ENCODE measurements at places on chromosomes 1 and 21.

- DNase-seq = no peak
Measured at GRCh38 chr1:20538760-20539551, 13.4 kb upstream of the FAM43B start.

DNA sequence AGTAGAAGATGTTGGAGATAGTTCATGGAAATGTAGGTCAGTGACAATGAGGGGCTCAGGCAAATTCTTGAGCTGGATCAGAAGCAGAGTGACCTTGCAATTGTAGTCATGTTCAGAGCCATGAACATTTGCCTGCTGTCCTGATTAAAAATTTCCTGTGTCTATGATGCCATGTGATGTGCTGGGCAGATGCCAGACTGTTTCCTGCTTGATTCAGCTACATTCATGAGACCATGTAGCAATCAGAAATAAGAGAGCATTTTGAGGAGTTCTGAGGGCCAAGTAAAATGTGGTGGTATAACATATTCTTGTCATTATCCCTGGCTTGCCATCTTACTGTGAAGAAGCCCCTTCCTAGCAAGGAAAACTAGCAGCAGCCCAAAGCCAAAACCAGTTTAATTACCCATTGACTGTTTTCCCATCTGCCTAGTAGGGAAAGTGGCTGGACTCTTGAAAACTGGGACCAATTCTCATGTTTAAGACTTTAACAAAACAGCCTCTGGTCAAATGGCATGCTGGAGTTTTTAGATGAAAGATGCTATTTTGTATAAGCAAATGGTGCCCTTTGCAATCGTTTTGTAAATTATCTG lies 118.3 kb downstream of the NOS1AP start:
- DNase-seq = no peak

DNA sequence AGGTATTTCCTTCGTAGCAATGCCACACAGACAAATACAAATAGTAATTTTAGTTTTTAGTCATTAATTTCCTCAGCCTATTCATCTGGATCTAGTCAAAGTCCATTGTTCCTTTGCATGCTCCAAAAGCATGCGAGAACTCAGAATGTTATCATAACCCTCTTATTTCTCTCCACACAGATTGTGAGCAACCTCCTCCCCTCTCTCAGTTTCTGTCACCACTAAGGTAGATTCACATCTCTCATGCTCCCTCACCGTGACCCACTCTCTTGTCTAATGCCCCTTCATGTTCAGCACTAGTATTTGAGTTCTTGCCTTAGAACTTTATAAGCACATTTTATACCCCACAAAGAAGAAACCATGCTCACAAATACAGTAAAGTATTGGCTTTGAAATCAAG lies 582.4 kb downstream of the PLA2G4A start:
- no peak for DNase-seq

DNA sequence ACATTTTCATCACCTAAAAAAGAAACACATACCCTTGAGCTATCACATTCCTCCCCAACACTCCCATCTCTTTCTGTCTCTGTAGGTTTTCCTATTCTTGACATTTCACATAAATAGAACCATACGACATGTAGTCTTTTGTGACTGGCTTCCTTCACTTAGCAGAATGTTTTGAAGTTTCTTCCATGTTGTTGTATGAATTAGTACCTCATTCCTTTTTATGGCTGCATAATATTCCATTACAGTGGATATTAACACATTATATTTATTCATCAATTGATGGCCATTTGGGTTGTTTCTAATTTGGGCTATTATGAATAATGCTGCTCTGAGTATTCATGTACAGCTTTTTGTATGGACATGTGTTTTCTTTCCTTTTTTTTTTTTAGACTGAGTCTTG lies 11.8 kb downstream of the WDTC1 start:
- no peak for DNase-seq

- DNase-seq = no peak
Measured at GRCh38 chr1:228894442-228894989, 159.2 kb downstream of the RHOU start.

- no peak for DNase-seq
Measured at GRCh38 chr21:44415073-44416025, 40.0 kb upstream of the LRRC3 start.

DNA sequence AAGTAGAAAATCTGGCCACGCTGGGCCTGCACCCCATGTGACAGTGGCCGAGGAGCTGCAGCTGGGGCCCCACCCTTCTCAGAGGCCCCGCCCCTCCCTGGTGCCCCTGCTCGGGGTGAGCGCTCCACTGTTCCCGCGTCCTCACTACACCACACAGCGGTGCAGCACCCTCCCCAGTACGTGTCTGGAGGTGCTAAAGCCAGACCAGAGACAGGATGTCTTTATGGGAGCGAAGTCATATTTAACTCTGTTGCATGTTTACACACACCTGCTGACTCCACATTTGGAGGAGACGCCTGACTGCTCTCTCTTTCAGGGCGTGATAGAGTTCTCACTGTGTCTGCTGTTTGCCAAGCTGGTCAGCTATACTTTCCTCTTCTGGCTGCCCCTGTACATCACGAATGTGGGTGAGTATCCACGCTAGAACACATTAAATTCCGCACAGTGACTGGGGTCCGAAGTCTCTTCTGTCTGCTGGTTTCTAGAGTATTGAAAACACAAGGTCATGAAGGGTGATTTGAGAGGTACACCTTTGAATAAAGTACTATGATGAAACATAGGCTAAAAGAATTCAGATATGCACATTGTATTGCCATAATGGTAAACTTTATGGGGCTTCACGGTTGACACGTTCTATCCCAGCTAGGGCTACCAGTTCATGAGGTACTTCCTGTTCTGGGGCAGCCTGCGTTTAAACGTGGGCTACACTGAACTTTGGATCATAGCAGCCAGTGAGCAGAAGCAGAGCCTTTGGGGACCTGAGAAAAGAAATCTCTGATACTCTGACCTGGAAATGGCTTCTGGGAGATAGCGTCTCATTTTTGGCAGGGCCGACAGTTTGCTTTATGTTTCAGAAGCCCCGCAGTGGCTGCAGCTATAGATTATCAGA lies 48.4 kb downstream of the SLC37A1 start:
- no peak for DNase-seq

GRCh38 chr1:184709418-184709817 lies 45.2 kb downstream of the EDEM3 start:
- no peak for DNase-seq

GRCh38 chr1:163834778-163835177 lies 513.0 kb downstream of the NUF2 start:
- no peak for DNase-seq

DNA sequence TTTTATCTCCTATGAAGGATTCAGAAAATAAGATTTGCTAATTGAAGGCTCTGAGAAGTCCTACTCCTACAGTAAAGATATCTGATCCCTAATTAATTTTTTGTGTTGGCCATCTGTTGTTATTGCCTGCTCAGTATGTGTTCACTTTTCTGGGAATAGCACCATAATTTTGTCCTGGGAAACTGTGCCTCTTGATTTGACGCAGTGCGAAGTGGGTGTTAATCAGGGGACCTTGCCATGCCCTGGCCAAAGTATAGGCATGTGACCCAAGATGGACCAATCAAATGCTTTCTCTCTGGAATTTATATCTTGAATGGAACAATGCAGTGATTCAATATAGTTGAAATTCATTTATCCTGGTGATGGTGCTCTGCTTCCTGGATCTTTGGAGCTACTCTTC lies 30.4 kb upstream of the GNG12 start:
- no peak for DNase-seq

GRCh38 chr1:17190010-17190995 lies 14.6 kb upstream of the PADI1 start:
- DNase-seq = no peak

GRCh38 chr1:201559679-201560162 lies 20.8 kb downstream of the NAV1 start:
- peak; percentile 84 for DNase-seq

GRCh38 chr1:29716306-29716705 lies 480.0 kb downstream of the PTPRU start:
- no peak for DNase-seq

- no peak for DNase-seq
Measured at GRCh38 chr21:42373908-42374455, 7.6 kb upstream of the TFF1 start.

DNA sequence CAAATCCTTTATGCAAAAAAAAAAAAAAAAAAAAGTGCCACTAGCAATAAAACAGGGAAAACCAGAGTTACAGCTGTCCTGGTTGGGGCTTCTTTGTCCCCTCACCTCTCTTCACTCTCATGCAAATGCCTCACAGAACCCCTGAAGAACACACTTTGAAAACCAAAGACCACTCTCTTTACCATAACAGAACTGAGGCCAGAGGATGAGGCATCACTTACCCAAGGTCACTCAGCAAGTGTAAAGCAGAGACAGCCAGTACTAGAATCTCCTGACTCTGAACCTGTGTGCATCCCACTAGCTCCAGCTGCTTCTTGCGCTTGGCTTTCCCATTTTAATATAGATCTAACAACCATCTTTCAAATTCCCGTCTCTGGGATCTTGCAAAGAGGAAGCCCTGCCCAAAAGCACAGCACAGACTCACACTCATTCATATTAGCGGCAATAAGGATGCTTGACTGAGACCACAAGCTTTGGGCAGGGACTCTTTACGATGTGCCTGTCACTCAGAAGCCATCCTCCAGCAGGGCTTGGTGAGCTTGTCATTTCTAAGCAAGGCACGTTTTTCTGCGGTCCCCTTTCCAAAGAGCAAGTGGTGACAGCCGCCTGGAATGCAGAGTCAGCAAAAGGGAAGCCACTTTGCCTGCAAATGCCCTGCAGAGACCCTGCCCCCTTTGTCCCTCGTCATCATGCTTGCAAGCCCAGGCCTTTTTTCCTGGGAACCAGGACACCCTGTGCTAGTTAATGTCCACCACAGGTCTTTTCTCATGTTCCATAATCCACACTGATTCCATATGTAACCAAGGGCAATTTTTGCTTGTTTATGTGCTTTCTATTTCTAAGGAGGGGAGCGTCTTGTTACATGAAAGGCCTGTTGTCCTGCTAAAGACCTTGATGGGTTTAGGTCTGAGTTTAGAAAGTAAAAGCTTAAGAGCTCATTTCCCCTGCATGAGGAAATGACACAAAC lies 76.5 kb upstream of the NFIA start:
- DNase-seq = peak; percentile 42

- peak; percentile 94 for DNase-seq
Measured at GRCh38 chr1:53367503-53368313, 39.8 kb upstream of the LRP8 start.

GRCh38 chr1:63969441-63969901 lies 195.7 kb downstream of the ROR1 start:
- DNase-seq = no peak
